ENCODE measurements at places on chromosomes 3 and 15.

DNA sequence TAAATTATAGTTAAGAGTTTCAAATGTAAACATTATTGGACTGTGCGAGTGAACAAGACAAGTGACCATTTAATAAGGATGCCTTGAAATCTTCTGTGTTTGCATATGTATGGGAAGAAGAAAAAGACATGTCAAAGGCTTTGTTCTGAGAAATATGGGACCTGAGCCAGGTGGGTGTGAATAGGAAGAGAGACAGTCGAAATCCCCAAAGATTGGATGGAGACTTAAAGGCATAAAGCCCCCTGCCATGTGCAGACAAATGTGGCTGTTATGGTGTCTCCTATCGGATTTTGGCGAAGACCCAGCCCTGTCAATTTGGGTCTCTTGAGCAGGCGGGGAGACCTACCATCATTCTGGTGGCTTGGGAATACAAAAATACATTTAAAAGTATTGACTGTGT lies 16.9 kb downstream of the FXR1 start:
- DNase-seq, result no peak

- DNase-seq, result no peak
These were observed 73.0 kb downstream of the EEFSEC start for GRCh38 chr3:128226186-128226725.

GRCh38 chr15:38701149-38701548 lies 136.5 kb upstream of the RASGRP1 start:
- DNase-seq, result no peak

DNA sequence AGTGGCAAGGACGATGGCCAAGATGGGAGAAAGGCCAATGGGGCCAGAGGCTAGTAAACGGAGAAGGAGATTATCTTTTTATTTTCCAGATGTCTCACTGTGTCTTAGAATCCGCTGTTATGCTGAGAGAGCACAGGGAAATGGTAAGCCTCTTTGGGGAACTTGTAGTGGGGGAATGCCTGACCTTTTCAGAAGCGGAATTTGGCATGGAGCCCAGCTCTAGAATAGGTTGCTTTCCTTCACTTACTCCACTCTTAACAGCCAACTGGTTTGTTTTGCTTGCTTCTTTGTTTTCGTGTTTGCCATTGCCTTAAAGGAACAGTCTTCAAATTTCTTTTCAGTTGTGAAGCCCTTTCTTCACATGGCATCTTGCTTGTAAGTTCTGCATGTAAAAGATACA lies 316.2 kb upstream of the THRB start:
- no peak for DNase-seq

DNA sequence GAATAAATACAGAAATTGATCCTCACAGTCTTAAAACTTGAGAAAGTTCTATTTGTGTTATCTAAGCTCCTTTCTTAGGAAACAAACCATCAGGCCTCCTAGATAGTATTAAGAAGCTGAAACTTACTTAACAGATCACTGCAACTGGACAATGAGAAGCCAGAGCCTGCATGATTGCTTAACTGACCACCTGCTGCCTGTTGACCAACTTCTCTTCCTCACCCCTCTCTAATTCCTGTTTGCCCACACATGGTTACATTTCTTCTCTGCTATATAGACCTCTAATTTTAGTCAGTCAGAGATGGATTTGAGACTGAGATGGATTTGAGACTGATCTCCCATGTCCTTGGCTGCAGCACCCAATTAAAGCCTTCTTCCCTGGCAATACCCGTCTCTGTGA lies 13.5 kb downstream of the CCPG1 start:
- DNase-seq, result no peak

DNA sequence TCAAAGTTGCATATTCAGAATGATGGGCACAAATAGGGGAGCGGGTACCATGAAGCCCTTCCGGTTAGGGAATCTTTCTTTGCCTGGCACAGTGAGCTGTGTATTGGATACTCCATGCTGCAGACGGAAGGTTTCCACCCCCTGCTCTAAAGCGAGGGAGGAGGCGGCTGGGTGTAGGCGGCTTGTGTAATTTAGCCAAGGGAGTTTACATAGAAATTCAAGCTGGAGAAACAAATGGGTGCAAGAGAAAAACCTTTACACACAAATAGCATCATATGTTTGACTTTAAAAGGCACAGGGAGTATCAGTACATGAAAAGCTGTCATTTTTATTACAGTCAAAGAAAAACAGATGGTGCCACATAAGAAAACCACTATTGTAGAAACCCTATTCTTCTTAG lies 59.3 kb upstream of the ADCY5 start:
- no peak for DNase-seq

DNA sequence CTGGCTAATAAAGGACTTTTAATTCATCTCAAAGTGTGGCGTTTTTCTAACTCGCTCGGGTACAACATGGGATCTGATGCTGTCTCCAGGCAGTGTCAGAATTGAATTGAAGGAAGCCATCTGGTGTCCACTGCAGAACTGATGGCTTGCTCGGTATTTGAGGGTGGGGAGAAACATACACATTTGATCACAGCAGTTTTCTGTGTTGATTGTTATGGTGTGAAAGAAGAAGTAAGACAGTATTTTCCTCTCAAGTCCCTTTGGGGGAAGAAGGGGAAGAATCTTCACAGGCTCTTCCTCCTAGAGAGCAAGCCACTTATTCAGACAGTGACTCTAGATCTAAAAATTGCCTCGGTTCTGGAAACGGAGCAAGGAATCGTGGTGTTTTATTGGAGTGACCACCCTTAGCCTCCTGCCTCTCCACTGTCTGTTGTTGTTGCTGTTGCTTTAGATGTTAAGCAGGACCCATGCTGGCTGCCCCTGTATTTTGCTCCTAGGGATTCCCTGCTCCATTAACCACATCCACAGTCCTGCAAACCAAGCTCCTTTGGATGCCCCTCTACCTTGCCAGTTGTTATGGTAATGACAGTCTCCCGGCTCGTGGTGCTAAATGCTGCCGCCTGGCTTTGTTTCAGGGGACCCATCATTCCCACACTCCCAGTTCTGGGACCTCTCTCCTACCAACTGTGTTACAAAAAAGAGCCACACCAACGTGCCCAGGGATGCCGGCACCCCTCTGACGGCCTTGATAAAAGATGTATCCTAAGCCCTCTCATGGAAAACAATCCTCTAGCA lies 15.3 kb upstream of the MCCC1 start:
- no peak for DNase-seq

DNA sequence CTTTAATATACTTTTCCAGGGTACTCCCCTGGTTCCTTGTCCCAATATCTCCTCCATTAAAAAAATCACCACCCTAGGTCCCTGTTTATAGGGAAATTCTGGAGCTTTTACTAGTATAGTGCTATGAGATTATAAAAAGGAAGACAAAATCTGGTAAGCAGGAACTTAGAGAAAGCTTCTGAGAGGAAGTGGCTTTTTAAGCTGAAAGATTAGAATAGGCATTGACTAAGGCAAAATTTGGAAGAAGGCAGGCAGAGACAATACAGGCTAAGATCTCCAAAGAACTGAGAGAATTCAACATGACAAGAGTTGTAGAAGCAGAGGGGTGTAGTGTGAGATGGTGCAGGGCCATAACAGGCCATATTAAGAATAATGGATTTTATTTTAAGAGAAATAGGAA lies 25.8 kb downstream of the SGO1 start:
- DNase-seq, result no peak

DNA sequence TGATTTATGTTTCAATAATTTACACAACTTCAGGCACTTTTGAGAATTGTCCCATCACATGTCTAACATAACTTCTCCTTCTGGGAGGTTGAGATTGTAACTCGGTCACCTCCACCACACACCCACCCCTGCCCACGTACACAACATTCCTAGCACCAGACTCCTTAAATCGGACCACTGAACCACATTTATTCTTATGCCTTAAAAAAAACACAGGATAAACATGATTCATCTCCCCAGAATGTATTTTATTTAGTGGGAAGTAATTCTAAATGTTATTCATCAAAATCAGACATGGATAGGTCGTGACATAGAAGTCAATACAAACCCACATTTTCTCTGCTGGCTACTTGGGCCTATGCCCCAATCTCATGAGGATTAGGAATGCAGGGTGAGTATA lies 3.0 kb downstream of the SNTN start:
- no peak for DNase-seq

DNA sequence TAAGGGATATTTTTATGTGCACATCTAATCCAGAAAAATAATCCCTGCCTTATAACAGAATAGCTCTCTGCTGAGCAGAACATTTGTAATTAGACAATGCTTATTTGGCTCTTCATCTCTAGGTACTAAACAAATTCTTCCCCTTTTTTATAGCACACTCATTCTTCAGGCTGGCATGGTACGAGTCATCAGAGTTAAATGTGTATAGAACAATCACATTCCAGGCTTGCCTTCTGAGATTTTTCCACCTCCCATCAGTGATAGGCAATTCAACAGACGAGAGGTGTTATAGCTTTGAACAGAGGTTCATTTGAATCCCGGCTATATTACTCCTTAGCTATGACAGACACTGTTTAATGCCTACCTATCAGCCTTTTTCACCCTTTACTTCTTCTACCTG lies 21.4 kb upstream of the SPPL2A start:
- DNase-seq, result no peak

DNA sequence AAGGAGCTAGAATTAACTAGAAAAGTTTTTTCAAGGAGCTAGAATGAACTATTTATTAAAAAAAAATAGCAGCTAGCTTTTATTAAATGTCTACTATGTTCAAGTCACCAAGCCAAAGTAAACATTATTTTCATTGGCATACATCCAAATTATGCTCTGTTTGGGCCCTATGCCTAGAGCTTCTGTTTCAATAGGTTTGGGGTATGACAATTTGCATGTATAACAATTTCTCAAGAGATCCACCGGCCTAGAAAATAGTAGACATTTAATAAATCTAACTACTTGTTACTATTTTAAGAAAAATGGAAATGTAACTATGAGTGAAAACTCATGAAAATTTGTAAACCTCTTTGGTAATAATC lies 8.0 kb downstream of the GABRR3 start:
- DNase-seq, result no peak

- no peak for DNase-seq
These were observed 63.6 kb downstream of the MOBP start for GRCh38 chr3:39531066-39531465.

GRCh38 chr3:167773584-167773983 lies 38.1 kb downstream of the SERPINI1 start:
- DNase-seq, result no peak

- DNase-seq, result no peak
These were observed 532.5 kb upstream of the KCNMB2 start for GRCh38 chr3:178003756-178004155.

- no peak for DNase-seq
These were observed 1.3 kb upstream of the TMIE start for GRCh38 chr3:46699676-46700523.

GRCh38 chr3:46442576-46443530 lies 21.9 kb downstream of the LTF start:
- DNase-seq, result no peak

DNA sequence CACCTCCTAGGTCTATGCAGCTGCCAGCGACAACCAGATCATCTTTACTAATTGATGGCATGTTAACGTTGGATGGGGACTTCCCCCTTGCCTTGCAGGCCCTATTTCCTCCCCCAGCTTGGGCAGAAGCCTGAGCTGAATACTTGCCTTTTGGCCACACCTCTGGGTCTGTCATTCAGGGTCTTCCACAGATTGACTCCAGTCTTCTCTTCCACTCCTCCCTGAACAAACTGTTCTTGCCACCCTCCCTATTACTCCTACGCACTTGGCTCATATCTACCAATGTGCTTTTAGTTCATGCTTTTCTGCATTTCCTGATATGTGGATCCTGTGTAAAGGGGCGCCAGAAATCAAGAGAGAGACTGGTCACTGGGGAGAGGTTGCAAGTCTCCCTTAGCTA lies 73.5 kb downstream of the DNASE1L3 start:
- no peak for DNase-seq

GRCh38 chr3:36792342-36792741 lies 28.0 kb upstream of the DCLK3 start:
- no peak for DNase-seq

GRCh38 chr3:71487418-71487817 lies 96.1 kb downstream of the FOXP1 start:
- no peak for DNase-seq

GRCh38 chr3:54514006-54514405 lies 391.7 kb downstream of the CACNA2D3 start:
- no peak for DNase-seq

DNA sequence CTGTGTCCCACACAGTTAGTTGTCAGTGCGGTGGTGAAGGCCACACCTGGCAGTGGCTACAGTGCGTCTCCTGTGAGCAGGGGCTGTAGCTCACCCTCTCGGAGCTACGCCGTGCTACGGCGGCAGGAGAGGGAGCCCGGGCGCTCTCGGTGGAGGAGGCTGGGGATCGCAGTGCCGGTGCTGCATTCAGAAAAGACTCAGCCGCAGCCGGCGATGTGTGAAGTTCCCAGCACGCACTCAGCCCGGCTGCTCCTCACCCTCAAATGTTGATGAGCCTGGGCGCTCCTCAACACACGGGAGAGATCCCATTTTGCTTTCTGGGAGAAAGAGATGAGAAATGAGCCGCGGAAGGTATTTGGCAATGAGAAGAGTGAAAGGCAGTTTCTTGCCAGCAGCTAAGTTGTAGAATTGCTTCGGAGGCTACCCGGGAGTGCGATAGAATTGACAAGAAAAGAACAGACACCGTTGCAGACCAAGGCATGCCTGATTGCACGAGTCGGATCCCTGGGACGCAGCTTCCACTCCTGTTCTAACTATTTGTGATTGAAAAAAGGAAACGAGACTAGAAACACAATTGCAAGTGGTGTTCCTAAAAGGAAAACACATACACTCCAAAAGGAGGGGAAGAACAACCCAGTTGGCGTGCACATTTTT lies at the start of gene UNC13C:
UNC13C (plus strand) TSS at position 189 of the 654 bp plus-strand sequence. CDS start 34,463 bp downstream, outside the sequence.
- DNase-seq, result no peak

DNA sequence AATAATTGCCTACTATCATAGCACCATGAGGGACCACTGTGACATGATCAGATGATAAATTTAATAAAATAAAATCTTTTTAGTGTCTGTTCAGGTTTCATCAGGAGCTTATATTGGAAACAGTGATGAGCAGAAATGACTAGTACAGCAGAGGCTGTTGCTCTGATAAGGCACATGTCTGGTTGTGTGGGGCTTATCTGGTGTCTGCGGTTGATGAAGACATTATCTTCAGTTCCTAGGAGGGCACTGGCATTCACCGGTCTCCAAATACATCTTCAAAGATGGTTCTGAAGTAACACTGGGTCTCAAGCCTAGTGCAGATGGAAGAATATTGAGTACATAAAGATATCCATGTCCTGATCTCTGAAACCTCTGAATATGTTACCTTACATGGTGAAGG lies 125.3 kb downstream of the SUCNR1 start:
- no peak for DNase-seq

- DNase-seq, result no peak
These were observed 826 bp downstream of the DBR1 start for GRCh38 chr3:138173769-138174420.

GRCh38 chr3:134027631-134028030 lies 2.1 kb downstream of the SLCO2A1 start:
- DNase-seq, result no peak
